ENCODE measurements at places on chromosomes 12 and 14.

DNA sequence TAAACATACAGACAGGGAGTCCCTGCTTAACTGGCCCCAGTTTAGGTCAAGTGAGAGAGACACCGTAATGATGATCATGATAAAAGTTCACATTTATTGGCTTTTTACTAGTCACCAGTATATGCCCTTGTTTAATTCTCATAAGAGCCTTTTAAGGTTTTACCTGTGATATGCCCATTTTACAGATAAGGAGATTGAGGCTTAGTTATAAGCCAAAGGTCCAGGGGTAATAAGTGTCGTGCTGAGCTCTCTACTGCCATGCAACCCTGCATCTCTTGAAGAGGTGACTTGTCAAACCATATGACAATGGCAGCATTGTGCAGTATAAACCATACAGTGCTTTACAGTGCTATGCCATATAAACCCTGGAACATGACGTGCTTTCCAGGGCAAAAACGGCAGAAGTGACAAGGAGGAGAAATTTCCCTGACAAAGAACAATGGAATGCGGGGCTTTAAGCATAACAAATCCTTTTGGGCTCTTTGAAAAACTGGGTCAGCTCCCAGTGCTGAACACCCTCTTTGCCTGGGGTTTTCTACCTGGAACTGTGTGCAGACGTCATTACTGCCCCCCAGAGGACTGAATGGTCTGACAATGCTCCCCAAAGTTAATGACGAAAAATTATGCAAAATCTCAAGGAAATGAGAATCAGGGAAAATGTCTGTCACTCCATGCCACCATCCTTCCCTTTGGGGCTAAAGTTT lies 59.7 kb upstream of the C14orf132 start:
- no peak for DNase-seq

GRCh38 chr14:95409477-95410272 lies 90.0 kb upstream of the CLMN start:
- no peak for DNase-seq

- DNase-seq = no peak
Measured at GRCh38 chr12:112303004-112303403, 79.2 kb downstream of the HECTD4 start.

GRCh38 chr12:88413646-88414045 lies 166.6 kb downstream of the KITLG start:
- no peak for DNase-seq

DNA sequence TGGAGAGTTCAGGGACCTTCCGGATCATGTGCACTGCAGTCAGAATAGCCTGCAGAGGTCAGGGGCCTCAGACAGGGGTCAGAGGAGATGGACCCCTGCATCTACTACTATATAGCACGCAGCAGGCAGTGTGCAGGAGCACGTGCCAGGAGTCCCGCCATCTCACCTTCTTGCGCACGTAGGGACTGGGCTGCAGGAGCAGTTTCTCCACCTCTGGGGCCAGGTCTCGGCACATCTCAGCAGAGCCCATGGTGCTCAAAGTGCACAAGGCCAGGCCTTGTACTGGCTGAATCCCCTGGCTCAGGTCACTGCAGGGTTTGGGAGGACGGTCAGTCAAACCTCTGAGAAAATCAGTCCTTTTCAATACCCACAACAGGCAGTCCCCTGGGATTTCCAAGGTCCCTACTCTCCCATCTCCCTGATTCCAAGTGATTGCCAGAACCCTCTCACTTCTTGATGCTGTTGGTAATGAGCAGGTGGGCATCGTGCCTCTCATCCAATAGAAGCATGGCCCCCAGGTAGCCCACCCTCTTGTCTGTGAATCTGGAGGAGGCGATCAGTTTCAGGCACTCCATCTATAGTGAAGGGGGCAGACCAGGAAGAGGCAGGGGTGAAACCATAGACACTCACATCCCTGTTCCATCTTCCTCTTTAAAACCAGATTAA lies 1.3 kb downstream of the AP1G2 start:
- DNase-seq = no peak

DNA sequence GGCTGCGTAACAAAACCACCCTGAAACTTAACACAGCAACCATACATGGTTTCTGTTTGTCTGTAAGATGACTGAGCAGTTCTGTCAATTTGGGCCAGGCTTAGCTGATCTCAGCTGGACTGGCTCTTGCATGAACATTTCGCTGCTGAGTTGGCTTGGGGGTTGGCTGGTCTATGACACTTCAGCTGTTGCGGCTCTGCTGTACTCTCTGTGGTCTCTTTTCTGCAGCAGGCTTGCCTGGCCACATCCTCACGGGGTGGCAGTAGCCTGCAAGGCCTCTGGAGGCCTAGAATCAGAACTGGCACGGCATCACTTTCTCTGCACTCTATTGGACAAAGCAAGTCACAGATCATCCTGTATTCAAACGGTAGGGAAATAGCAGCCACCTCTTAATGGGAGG lies 216.2 kb downstream of the BCL11B start:
- DNase-seq = no peak

DNA sequence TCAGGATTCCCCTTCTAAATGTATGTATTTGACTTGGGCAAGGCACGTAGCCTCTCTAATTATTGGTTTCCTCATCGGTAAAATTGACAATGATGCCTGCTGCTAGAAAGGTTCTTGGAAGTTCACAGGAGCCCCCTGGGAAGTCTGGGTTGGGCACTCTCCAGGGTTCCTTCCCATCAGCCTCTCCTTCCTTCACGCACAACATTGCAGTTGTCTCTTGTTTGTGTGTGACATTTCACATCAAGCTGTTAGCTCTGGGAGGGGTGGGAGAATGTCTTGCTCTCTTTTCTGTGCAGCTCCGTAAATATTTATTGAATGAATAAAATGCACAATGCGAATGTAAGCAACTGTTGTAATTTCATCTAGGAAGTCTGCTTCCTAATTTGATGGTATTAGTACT lies 153.2 kb upstream of the PRICKLE1 start:
- DNase-seq = no peak

DNA sequence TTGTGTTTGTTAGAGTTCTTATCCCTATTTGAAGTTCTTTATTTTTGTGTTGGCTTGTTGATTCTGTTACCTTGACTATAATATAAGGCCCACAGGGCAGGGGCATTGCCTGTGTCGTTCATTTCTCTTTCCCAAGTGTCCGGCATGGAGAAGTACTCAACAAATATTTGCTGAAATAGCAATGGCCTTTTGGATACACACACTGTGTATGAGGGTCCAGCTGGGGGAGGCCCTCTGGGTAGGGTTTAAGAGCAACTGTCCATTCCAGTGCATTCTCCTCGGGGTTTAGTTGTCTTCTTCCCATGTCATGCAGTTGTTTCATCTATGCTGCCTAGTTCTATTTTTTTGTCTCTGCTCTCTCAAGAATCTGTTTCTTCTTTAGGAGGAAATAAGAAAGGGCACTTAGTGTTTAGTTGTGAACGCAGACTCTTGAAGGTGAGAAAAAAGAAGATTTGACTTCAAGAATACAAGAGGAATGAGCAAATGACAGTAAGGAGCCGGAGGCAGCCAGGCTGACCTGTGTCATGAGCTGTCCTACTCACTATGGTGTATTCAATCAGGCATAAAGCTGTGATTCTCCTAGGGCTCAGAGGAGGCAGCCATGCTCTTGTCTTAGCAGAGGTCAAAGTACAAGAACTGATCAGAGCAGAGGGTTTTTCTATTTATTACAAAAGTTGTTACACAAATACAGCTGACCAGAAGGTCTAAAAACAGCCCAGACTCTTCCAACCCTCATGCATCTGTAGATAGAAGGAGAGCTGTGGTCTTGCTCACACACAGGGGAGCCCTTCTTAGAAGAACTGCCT lies 10.2 kb downstream of the ERG28 start:
- no peak for DNase-seq

DNA sequence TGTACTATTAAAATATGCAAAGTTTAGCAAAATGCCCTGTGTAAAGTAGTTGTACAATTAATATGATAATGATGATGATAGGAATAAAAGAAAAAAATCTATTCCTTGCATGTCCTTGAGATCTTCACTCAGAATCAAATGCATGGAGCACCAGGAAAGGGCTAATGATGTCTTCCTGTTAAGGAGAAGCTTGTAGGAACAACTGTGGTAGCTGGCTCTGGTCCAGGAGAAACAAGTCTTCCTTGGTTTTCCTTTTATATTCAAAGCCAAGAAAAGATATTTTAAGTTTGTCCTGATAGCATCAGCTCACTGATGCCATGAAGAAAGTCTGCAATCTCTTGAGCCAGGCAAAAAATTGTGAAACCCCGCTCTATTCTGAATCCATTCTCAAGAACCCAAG lies 138.9 kb downstream of the PIK3C2G start:
- DNase-seq = no peak

GRCh38 chr12:52980650-52981423 lies 25.4 kb upstream of the EIF4B start:
- DNase-seq = peak; percentile 71

Measured in omental fat pad (tissue), 4 donors.